Left renal cortex interstitium (tissue), 4 donors: ENCODE measurements at places on chromosomes 6 and 20.

- no peak for DNase-seq
Observed at GRCh38 chr6:10613723-10614122, 80.7 kb downstream of the C6orf52 start.

- DNase-seq, result peak; percentile 86
Observed at GRCh38 chr6:36999061-36999750, 6.2 kb upstream of the FGD2 start.

DNA sequence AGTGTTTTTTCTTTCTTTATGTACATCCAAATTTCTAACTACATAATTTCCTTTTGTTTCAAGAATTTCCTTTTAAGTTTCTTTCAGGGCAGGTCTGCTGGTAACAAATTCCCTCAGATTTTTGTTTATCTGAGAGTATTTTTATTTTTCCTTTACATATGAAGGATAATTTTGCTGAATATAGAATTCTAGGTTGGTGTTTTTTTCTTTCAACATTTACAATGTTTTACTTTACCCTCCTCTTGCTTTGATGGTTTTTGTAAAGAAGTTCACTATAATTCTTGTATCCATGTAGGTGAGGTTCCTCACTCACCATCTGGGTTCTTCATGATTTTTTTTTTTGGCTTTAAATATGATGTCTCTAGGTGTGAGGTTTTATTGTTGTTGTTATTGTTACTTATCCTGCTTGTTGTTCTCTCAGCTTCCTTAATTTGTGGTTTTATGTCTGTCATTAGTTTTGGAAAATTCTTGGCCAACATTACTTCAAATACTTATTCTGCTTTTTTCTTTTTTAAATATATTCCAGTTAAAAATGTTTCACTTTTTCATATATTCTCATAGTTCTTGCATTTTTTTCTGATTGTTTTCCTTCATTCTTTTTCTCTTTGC, 580.1 kb upstream of the CITED2 start:
- DNase-seq, result no peak

DNA sequence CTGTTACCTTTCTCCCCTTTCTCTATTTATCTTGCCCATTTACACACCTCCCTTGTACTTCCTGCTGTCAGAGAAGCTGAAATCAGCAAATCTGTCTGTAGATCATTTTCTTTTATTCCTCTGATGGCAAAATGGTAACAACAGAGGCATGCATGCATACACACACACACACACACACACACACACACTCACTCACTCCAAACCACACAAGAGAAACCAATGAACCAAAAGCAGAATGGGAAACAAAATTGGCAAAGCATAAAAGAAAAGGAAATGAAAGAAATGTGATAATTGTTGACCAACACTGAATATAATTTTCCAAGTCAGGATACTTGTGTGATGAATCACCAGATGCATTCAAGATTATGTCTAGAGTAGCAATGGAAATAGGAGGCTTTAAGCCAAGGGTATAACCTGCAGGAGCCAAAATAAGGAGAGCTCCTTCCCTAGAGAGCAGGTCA, 172.4 kb downstream of the PLCB4 start:
- DNase-seq, result no peak

- no peak for DNase-seq
Observed at GRCh38 chr6:12844284-12845223, 128.0 kb downstream of the PHACTR1 start.

DNA sequence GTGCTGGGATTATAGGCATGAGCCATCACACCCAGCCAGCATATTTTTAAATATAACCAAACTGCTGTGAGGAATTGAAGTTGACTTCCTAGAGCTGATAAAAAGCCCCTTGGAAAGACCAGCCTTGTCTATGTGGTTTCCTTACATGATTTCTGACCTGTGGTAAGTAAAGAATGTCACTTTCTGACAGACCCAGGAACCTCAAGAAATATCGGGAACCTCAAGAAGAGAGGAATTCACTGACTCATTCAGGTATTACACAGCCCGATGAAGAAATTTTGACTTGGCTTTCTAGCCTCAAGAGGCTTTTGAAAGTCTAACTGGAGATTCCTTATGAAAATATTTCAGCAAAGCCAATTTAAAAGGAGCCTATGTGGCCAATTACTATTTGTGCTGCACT, 71.8 kb downstream of the FOXF2 start:
- DNase-seq, result no peak

- peak; percentile 52 for DNase-seq
Observed at GRCh38 chr6:329888-330691, 37.8 kb downstream of the DUSP22 start.

DNA sequence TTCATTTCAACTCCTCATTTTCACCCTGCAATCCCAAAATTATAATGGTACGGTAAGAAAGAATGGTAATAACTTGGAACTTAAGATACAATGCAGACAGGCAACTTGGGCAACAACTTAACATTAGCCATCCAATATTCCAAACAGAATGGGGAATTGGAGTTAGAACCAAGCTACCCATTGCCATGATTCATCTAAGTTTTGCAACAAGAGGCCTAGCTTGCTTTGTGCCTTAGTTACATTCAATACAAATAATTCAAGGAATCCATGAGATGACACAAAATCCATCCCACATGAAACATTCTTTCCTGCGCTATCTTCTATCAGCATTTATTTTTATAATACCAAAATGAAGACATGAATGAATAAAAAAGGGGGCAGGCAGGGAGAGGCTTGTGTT, 28.4 kb downstream of the DCDC2 start:
- DNase-seq, result no peak

DNA sequence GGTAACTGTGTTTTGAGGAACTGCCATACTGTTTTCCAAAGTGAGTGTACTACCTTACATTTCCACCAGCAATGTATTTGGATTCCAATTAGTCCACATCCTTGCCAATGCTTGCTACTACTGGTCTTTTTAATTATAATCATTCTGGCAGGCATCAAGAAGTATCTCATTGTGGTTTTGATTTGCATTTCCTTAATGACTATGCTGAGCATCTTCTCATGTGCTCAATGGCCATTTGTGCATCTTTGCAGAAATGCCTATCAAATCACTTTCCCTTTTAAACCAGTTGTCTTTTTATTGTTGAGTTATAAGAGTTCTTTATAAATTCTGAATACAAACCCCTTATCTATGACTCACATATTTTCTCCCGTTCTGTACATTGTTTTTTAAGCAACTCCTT, 75.9 kb downstream of the ATG5 start:
- no peak for DNase-seq

DNA sequence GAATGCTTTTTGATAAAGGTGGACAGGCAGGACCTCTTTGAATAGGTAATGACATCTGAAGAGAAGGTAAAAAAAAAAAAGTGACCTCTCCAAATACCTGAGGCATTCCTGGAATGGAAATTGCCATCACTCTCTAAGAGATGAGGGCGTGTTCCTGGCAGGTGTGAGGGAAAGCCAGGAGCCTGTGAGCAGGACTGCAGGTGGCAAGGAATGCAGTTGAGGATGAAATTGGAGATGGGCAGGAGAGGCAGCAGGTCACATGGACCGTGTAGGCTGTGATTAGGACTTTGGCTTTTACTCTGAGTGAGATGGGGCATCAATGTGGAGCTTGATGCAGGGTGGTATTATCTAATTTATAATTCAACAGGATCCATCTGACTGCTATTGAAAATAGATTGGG, 227.4 kb downstream of the LRFN2 start:
- DNase-seq, result no peak

DNA sequence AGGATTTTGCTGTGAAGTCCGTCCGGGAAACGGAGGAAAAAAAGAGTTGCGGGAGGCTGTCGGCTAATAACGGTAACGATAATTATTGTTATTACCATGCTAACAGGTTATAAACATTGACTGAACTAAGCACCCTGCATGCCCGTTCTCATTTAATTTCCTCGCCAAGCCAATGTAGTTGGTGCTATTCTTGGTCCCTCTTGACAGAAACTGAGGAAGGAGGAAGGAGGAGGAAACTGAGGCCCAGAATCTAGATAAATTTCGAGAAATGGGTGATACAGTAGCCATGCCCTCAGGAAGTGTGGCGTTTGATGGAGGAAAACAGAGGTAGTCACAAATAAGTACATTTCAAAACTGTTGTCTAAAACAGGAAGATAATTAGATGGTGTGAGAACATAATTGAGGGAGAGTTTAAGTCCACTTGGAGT, 474 bp downstream of the TPX2 start:
- DNase-seq, result no peak

- DNase-seq, result no peak
Observed at GRCh38 chr6:51818520-51819022, 268.8 kb downstream of the PKHD1 start.

GRCh38 chr20:13139459-13140150, 81.5 kb upstream of the ISM1 start:
- no peak for DNase-seq

DNA sequence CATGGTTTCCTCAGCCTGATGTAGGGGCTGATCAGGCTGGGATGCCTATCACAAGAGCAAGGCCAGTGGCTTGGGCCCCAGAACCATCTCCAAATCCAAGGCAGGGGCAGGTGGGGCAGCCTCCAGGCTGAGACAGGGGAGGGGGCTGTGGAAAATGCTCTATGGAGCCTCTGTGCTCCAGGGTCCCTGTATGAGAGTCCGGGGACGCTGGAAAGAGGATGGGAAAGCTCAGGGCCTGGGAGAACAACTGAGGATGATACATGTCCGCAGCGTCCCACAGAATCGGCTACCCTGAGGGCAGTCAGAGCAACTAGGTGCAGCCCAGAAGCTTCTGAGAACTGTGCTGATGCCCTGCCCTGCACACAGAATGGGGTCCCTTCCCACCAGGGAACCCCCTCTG, 43.4 kb downstream of the CPXM1 start:
- no peak for DNase-seq

DNA sequence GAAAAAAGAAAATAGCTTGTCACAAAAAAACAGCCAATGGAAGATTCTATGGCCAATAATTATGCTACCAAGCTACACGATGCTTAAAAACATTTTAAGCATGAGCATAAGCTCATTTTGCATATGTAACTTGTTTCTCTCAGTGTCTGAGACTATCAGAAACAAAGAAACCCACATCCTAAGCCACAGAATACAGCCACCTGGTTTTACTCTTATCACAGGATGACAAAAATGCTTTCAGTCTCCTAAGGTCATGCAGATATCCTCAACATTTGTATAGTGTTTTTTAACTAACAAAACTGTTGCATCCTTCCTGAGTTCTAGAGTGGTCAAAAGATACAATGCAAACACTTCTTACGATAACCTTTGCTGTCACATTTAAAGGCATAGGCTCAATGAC, 172.1 kb upstream of the RUNX2 start:
- DNase-seq, result no peak

DNA sequence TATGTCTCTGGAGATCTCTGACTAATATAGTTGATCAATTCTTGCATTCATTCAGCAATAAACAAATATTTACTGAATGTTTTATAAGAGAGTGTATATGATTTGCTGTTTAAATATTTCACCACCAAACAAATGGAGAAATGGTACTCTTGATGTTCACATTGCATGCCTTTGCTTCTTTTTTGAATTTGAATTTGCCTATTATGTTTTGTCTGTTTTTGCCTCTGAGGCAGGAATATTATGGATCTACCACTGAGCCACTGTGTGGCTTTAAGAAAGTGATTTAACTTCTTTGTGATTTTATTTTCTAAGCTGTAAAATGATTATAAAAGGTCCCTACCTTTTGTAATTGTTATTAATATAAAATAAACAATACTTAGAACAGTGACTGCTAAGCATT, 345.0 kb downstream of the DOK5 start:
- no peak for DNase-seq

DNA sequence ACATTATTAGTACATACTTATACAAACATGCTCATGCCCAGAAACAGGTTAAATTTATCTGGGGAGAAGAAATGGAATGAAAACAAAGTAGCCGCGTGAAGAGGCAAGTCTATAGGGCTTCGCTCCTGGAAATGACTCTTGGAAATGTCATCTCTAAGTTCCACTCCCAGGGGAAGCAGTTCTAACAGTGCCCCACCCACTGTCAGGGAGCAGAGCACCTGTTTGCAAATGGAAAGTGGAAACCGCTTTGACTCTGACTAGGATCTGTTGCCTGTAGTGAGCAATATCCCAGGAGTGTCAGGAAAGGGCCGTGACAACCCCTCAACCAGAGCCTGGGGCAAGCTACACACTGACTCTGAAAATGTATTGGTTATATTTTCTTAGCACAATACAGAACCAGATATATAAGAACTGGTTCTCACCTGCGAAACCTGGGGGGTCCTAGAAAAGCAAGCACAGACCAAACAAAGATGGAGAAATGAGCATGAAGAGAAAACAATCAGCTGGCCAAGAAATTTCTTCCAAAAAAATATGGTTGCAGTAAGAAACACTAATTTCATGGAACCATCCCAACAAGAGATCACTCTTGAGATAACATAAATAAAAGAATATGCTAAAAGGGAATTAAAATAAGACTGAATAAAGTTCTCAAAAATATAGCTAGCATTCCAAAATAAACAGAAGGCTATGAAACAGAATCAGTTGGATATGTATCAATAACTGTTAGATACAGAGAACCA, 47.5 kb upstream of the CRISP1 start:
- no peak for DNase-seq

GRCh38 chr6:37607944-37608343, 89.7 kb downstream of the MDGA1 start:
- no peak for DNase-seq

DNA sequence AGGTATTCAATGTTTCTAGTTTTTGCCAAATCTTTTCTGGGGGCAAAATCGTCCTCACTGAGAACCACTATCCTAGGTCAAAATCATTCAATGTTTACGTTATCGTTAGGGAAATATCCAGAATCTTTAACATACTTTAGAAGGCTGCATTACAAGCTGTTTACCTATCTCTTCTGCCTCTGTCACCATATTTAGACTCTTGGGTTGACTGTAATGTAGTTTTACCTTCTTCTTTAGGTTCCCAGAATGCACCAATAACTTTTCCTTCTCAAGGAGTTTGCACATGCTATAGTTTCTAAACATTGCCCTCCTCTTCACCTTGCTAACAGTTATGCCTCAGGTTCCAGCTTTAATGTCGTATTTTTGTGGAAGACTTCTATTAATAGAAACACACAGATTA, 1185.5 kb upstream of the ADGRB3 start:
- DNase-seq, result no peak
